ENCODE measurements at places on chromosomes 7 and 10. TPM values are rescaled to one million over a fixed set of nuclear protein-coding genes. Genes with fewer than 3 reads are reported as not detected.

DNA sequence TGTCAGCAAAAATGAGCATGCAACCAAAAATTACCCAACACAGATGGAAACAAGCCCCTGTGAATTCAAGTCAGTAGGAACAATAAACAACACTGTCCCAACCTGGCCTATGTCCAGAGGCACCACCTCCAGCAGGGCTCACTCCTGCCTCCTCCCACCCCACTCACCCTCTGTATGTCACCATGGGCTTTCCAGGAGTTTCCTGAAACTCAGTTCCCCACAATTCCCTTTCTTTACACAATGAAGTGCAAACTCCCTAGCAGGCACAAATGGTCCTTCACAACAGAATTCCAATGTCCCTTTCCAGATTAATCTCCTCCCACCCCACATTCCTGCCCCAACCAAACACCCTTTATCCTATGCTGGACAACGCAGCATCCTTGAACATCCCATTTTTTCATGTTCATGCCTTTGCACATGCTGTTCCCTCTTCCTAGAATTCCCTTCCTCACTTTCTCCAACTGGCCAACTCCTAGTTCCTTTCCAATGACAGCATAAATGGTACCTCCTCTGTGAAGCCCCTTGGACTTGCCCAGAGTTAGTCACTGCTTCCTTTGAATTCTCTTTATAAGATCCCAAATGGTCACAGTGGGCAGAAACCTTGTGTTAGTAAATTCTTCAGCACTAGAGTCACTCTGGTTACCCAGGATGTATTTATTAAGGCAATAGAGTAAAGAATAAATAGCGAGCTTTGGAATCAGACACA is 157.5 kb downstream of the SLIT1 start:
- no peak for DNase-seq

The SEMA3C gene
- total RNA-seq, result 44.1 TPM

DNA sequence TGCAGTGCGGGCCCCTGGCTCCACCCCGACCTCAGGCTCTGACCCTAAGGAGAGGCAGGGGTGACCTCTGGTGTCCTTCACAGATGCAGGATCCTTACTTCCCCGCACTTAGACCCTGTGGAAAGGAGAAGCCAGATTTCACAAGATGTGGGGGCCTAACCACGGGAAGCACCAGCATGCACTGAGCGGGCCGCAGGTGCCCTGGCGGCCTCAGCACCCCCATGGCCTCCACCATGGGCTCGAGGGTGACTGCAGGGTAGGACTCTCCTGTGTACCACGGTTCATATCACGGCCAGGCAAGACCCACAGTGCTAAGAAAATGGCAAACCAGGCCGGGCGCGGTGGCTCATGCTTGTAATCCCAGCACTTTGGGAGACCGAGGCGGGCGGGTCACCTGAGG is 410.0 kb upstream of the FOXK1 start:
- DNase-seq, result no peak

GRCh38 chr10:7231509-7232414 is 179.1 kb downstream of the SFMBT2 start:
- DNase-seq, result no peak

- DNase-seq, result no peak
Observed at GRCh38 chr7:129762387-129762969, 151.0 kb downstream of the NRF1 start.

DNA sequence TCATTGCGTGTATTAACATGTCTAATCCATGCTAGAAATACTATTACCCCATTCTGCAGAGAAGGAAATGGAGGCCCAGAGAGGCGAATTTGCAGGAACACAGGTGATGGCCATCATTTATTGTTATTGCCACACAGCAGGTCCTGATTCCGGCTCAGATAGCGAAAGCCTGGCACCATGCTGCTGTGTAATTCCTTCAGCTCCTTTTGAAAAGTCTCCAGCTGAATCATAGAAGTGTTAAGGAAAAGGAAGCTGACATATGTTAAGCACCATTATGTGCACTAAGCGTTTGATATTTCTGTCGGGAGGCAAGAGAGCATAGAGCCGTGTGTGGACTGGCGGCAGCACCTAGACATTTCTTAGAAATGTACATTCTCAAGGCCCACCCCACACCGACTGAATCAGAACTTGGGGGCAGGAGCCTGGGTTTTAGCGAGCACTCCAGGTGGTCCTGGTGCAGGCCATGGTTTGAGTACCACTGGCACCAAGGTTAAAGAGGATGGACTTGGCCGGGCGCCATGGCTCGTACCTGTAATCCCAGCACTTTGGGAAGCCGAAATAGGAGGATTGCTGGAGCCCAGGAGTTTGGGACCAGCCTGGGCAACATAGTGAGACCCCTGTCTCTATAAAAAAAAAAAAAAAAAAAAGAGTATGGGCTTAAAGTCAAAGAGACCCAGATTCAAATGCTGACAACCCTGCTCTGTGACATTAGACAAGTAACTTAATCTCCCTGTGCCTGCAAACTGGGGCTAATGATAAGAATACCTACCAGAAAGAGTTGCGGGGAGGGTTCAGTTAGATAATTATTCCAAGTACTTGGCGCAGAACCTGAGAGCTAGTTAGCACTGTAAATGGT is 52.2 kb downstream of the UNC5B start:
- no peak for DNase-seq

DNA sequence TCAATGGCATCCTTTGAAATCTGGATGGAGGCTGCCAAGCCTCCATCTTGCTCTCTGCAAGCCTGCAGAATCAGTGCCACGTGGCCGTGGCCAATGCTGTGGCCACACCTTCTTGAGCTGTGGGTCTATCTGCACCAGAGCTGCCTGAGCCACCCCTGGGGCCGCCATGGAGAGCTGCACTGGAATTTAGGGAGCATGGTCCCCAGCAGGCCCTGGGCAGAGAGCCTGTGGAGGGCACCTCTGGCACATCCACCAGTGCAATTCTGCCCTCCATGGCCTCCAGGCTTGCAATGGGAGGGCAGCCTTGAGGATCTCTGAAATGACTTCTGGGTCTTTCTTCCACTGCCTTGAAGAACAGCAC is 55.6 kb upstream of the NKX6-2 start:
- no peak for DNase-seq

The CDHR1 gene
- total RNA-seq, result 0.68 TPM

The PPA1 gene
- 118 TPM for total RNA-seq

The TRIM50 gene
- not detected for total RNA-seq

GRCh38 chr7:151138153-151138851 is 29.2 kb downstream of the GBX1 start:
- no peak for DNase-seq

DNA sequence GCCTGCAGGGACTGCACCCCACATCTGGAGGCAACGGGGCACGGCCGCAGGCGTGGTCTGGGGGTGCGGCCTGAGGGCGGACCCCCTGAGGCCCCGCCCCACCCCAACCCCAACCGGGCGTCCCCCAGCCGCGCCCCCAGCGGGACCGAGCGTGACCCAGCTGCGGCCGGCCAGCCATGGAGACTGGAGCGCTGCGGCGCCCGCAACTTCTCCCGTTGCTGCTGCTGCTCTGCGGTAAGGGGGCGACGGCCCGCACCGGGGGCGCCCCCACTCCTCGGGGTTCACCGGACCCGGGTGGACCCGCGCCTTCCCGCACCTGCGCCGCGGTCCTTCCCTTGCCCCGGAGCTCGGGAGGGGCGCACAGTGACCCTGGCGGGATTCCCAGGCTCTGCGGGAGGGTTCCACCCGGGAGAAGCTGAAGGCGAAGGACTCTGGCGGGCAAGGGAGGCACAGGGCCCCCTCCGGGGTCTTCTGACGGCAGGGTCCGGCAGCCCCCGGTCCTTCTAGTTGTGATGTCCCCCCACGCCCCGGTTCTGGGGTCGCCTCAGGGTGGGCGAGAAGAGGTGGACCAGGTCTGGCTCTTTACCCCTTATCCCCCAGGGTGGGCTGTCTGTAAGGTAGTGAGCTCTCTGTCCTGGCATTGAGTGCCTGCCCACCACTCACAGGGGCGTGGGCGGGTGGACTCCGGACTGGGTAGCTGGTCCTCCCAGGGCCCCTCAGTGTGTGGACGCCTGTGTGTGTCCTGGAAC is at the start of gene RAMP3:
TSS of gene RAMP3 (plus strand) at position 139 of the 749 bp plus-strand sequence. CDS start at position 177, 38 bp downstream.
- DNase-seq, result peak; percentile 58

The STN1 gene
- 28.5 TPM for total RNA-seq

DNA sequence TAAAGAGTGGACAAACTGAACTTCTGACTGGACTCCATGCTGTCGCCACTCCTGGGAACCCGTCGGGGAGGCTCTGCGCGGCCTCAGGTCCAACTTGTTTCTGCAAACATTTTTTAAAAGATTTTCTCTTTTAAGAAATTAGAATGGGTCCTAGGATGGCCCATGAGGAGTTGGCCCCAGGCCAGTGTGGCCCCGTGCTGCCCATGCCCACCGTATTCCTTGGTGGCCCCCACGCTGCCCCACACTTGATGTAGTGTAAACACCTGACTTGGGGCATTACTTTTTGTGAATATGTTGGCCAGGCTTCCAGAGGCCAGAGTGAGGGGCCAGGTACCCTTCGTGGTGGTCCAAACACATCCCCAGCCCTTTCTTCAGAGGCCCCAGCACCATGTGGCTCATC is 19.3 kb downstream of the ZNF316 start:
- no peak for DNase-seq

DNA sequence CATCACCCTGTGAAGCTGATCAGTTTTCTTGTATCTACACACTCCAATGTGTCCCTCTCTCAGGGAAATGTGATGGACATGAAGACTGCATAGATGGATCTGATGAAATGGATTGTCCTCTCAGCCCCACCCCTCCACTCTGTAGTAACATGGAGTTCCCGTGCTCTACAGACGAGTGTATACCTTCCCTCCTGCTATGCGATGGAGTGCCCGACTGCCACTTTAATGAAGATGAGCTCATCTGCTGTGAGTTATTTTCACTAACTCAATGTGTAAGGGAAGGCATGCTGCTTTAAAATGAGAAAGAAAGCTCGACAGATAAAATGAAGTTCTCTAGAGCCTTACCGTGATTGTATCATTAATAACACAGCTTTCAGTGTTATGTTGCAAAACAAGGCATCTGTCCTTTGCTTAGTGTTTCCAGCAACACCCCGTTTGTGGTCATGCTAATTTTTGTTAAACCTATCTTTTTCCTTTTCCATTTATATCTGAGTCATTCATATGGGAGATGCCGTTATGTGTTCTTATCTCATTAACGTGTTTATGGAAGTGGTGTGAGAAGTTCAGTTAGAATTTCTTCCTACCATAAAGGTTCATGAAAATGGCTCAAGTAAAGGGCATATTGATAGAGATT is 220.9 kb upstream of the PLXDC2 start:
- no peak for DNase-seq

DNA sequence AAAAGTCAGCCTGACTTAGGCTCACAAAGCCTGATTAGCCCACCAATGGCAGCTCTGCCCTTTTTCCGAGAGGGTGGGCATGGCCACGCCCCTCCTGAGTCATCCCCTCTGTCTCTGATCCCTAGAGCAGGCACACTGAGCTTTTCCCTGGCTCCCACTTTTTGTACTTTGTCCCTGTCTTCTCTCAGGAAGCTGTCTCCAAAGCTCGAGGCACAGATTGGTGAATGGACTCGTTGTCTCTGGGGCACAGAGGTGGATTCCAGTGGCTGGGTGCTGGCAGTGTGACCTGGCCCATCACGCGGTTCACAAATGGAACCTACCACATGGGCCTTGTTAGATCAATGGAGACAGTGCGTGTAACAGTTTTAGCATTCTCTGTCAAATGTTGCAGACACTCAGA is 313.5 kb downstream of the WDR37 start:
- no peak for DNase-seq

GRCh38 chr7:116142850-116143249 is 67.5 kb upstream of the TES start:
- DNase-seq, result no peak

The SLC18A2 gene
- 0.47 TPM for total RNA-seq

The ELFN1 gene
- 9.5 TPM for total RNA-seq

- no peak for DNase-seq
Observed at GRCh38 chr7:10939237-10939910, 34.3 kb upstream of the PHF14 start.

DNA sequence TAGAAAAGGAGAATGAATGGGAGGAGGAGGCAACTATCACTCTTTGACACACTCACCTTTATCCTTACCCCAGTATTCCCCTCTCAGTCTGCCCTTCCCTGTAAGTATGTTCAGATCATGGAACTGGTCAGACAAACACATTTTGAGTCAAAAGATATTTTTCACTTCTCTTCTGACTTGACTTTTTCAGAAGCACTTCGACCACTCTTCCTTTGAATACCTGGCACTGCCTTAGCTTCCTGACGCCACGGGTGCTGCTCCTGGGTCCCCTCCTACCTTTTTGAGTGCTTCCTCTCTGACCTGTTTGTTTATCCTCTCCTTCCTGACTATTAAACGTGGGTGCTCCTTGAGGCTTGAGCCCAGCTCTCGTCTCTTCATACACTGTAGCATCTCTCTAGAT is 19.8 kb upstream of the C10orf67 start:
- DNase-seq, result no peak

DNA sequence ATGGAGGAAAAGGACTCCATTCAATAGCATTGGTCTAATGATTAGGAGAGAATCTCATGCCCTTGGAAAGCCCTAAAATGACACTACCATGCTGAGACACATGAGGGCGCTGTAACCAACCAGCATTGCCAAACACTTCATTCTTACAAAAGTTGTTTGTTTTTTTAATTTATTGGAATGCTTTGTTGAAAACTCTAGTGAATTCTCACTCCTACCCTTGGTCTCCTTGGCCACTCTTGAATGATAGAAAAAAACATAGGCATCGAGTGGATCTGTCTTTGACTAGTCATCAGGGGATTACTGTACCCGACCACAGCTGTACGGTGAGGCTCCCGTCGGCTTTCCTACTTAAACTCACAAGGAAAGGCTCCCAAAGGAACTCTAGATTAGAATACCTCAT is 29.3 kb upstream of the ADD3 start:
- peak; percentile 26 for DNase-seq

The LYZL1 gene
- not detected for total RNA-seq

- DNase-seq, result no peak
Observed at GRCh38 chr7:46522354-46522906, 601.4 kb upstream of the IGFBP3 start.

DNA sequence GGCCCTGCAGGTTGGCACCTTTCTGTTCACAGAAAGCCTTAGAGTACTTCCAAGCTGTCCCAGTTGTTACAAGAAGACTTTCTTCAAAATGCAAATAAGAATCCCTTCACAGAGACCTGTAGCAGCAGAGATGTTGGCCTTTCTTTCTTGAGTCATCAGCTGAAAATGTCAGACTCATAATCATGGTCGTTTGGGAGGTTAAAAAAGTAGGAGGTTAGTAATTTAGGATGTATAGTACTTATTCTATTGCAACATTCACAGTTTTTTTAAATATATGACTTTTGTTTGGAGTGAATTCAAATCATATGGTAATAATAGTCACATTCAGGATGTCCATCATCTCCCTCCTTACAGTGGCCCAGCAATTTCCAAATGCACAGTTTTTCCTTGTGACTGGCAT is 223.9 kb upstream of the GLI3 start:
- DNase-seq, result no peak

GRCh38 chr7:87858417-87859100 is 17.6 kb downstream of the SLC25A40 start:
- no peak for DNase-seq

GRCh38 chr7:116652793-116653192 is 19.2 kb upstream of the MET start:
- DNase-seq, result no peak

GRCh38 chr10:121516093-121516865 is 82.0 kb downstream of the FGFR2 start:
- DNase-seq, result no peak

Measured in left cardiac atrium (tissue), 4 donors.